ENCODE measurements at places on chromosomes 7 and 10.

- DNase-seq: no peak
Measured at GRCh38 chr7:100894860-100895700, 608 bp downstream of the ACHE start.

DNA sequence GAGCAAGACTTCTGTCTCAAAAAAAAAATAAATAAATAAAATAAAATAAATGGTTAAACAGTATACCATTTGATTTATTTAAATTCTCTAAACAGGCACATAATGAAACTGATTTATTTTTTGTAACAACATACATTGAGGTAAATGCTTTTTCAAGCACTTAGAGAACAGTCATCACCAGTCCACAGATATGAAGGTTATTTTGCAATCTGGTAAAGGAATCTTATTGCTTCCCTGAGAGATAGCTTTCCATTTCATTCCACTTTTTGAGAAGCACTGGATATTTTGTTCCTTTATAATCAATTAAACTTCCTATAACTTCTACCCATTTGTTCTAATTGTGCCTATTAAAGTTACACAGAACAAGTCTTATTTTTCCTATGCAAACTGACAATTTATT is 5.2 kb downstream of the CEP55 start:
- DNase-seq: no peak

- no peak for DNase-seq
Measured at GRCh38 chr7:46100521-46100920, 179.4 kb upstream of the IGFBP3 start.

- DNase-seq: no peak
Measured at GRCh38 chr10:22379059-22379458, 33.8 kb downstream of the SPAG6 start.

GRCh38 chr7:36309716-36310115 is 79.9 kb upstream of the ANLN start:
- no peak for DNase-seq

DNA sequence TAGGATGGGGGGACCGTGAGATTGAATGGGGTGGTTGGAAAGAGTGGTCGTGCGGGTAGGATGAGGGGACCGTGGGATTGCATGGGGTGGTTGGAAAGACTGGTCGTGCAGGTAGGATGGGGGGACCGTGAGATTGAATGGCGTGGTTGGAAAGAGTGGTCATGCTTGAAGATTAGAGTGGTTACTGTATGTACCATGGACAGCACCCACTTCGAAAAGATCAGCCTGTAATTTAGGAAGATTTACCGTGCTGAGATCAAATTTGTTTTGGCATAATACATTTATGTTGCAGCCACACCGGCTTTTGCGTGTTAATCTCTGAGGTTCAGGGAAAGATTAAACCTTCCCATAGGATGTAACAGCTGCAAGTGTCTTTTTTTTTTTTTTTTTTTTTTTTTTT is 495.2 kb upstream of the ADARB2 start:
- DNase-seq: no peak
